Stimulated activated CD4-positive, alpha-beta T cell treated with anti-CD3 and anti-CD28 coated beads, Interleukin-4, amount 100 ng/mL, for 1 hour (primary cell): ENCODE measurements at places on chromosomes 3 and 15.

DNA sequence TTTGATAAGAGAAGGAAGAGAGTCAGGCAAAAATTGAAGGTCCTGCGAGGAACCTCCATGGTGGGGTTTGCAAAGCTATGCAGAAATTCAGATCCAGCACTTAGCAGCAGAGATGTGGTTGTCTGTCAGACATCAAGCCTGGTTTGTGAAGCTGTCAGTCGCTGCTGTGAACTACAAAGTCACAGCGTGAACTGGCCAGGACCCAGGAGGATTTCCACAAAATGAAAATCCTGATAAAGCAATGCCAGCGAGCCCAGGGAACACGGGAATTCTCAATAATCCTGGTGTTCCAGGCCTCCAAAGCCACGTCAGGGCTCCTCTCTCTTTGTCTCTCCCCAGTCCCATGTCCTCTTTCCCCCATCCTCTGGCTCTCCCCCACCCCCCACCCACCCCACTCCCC, 296.9 kb upstream of the GADL1 start:
- no peak for DNase-seq

DNA sequence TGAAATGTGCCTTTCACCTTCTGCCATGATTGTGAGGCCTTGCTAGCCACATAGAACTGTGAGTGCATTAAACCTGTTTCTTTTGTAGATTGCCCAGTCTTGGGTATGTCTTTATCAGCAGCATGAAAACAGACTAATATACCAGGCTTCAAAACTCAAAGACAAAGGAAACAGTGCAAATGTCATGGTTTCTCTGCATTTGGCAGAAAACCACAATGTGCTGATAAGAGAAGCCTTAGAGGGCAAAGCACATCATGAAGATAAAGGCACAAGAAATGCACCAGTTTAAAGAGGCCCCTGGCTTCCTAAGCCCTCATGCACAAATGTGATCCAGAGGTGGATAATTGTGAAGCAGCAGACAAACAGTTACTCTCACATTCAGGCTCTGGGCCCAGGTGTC, 259.2 kb downstream of the CPNE4 start:
- no peak for DNase-seq

DNA sequence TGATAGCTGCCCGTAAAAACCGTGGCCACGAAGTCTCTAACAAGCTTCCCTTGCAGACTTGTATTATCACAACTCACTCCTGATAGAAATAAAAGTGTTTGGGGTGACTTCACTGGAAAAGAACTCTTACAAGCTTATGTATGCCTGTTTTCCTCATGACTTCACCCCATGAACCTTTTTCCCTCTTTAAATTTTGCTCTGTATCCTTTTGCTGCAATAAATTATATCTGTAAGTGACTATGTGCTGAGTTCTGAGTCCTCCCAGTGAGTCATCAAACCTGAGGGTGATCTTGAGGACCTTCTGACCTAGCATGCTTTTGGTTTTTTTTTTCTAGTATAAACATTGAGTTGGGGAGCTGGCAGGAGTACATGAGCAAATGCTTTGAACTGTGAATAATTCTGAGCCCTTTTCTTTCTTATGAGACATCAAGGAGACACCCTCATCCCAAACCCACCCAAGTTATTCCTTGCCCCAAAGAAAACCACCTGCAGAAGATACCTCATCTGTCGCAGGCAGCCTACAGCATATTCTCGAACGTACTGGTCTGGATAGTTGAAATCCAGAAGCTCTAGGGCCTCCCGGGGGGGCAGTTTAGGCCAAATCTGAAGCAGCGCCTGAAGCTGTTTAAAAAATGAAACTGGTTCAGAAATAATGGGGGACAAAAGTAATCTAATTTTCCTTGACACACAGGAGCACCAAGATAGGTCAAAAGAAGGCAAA, 85.9 kb downstream of the FAIM start:
- no peak for DNase-seq

GRCh38 chr3:7950890-7951289, 550.7 kb upstream of the LMCD1 start:
- no peak for DNase-seq

DNA sequence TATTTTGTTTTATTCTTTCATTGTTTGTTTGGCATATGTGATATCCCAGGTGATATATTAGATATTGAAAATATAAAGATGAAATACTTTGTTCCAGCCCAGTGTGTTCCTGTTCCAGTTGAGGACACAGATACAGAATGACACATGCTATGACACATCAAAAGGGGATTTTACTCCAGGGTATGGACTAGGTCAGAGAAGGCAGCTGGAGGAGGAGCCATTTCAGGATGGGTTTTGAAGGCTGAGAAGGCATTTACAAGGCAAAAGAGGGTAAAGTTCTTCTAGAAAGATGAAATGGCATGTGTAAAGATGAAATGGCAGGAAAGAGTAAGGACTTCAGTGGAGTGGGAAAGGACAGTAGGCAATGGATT, 163.8 kb downstream of the ZIC1 start:
- DNase-seq = no peak

- no peak for DNase-seq
Observed at GRCh38 chr15:25169318-25169717, 214.5 kb downstream of the SNRPN start.

- DNase-seq = no peak
Observed at GRCh38 chr3:187963677-187964385, 190.1 kb upstream of the LPP start.

GRCh38 chr3:15653321-15653720, 51.8 kb downstream of the BTD start:
- no peak for DNase-seq

- no peak for DNase-seq
Observed at GRCh38 chr3:22960105-22960984, 242.8 kb upstream of the UBE2E2 start.

GRCh38 chr3:188284455-188285212, 130.7 kb downstream of the LPP start:
- DNase-seq = peak; percentile 48

DNA sequence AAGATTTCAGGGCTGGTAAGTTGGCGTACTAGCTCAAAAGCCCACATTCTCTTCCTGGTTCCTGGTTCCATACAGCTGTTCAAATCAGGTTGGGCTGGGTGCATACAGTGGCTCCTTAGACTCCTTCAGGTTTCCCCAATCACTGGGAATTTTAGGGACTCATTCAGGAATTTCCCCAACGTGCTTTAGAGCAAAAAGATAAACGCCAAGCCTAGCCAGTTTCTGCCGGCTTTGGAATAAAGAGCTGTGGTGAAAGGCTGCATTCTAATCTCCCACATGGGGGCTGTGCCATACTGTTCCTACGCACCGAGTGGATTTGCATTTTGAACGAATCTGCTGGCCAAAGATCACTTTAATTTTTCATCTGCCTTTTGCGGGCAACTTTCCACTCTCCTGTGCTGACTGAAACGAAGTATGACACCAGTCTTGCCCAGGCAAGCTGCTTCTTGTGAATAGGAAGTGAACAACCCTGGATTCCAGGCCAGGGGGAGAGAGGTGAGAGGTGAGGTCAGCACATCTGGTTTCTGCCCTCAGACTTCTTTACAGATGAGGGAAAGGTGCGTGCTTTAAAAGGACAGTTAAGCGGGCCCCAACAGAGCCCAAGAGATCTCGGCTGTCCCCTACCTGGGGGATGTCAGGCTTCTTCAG, 184.2 kb upstream of the PDZRN3 start:
- DNase-seq = no peak

DNA sequence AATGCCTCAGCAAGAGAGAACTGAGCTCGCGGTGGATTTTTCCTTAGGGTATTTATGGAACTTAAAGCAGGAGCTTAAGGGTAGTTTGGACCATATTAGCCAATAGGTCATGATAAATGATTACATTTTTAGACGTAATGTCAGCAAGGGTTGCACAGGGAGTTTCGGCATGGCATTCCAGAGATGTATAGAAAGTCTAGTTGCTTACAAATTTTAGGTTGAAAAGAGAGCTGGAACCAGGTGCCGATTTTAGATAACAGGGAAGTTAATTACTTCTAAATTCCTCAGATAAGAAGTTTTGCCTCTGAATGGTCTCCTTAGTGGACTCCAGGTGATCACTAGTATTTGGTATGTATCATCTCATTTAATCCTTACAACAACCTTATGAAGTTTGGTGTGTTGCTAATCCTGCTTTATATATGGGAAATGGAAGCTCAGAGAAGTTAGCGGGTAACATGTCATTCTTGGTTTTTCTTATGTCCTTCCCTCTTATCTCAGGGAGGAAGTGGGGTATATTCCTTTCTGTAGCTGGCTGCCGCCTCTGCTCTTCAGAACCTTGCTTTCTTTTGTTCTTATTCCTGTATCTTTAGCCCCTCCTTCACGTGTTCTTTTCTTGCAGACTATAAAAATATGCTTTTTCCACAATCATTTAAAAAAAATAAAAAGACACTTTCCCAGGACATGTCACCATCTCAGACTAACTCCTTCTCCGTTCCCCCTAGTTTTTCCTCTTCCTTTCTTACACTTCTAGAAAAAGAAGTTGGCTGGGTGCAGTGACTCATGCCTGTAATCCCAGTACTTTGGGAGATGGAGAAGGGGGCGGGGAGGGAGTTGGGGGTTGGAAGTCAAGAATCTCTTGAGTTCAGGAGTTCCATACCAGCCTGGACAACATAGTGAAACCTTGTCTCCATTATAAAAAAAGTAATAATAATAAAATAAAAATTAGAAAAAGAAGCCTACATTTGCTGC, 25.7 kb downstream of the IQGAP1 start:
- DNase-seq = no peak

- DNase-seq = no peak
Observed at GRCh38 chr3:106830334-106830733, 546.9 kb upstream of the CCDC54 start.

DNA sequence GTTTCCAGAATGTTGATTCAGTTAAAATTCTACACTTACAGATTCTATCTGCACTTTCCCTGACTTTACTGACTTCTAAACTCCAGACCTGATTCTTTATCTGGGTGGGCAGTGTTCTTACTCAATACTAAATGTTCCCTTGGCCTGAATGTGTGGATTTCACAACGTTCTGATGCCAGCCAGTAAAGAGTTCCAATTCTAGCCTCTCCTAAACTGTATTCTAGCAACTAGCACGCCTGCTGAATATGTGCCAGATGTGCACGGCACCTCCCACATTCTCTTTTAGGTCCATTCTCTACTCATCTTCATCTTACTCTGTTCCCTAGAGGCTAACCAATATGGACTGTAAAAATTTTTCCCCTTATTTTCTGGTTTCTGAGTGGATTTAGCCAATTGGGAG, 479.5 kb upstream of the AGTR1 start:
- no peak for DNase-seq

DNA sequence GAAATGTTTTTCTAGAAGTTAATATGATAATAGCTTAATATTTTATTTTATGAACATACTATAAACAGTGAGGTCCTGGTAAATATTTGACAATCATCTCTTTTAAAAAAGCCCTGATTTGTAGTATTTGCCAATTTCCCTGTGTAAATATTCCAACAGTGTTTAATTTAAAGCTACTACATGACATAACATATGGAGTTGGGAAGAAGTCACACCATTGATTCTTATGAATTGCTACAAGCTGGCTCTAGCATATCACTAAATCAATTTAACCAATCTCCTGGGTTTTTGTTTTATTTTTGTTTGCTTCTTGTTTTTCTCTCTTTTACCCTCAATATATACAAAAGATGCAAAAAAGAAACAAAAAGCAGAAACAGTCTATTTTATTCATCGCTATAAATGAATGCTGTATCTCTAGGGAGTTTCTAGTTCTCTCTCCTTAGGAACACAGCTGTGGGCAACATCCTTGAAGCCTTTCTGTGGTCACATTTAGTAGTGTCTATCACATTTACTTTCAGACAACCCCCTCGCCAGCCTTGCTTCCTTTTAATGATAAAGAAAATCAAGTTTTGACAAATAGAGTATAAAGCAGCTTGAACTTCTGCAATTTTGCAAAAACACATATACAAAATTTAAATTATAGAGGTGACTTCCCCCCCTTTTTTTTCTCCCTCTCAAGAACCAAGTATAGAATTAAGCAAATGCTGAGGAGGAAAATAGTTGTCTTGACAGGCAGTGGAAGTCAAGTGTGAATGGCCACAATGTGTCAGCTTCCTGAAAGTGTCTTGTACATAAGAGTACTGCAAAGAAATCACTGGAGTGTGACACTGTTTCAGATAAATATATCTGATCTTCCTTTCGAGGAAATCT, 21.4 kb downstream of the CCR1 start:
- DNase-seq = no peak

GRCh38 chr15:92907896-92908712, 8.0 kb downstream of the CHD2 start:
- DNase-seq = no peak

GRCh38 chr3:128923576-128923975, 44.2 kb downstream of the ACAD9 start:
- DNase-seq = no peak

- no peak for DNase-seq
Observed at GRCh38 chr15:58214591-58215340, 76.6 kb downstream of the AQP9 start.

DNA sequence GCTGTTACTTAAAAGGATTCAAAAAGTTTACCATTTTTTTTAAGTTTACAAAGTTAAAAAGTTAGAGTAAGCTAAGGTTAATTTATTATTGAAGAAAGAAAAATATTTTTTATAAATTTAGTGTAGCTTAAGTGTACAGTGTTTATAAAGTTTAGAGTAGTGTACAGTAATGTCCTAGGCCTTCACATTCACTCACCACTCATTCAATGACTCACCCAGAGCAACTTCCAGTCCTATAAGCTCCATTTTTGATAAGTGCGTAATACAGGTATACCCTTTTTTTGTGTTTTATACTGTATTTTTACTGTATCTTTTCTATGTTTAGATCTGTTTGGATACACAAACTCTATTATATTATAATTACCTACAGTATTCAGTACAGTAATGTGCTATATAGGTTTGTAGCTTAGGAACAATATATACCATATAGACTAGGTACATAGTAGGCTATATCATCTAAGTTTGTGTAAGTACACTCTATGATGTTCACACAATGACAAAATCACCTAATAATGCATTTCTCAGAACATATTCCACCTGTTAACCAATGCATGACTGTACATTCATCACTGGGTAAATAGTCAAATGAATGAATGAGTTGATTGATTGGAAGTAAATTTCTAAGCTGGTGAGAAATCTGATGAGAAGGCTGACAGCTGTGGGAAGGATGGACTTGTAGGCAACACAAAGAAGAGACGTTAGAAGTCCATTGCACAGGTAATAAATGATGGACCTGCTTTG, 95.2 kb upstream of the CDIN1 start:
- no peak for DNase-seq

DNA sequence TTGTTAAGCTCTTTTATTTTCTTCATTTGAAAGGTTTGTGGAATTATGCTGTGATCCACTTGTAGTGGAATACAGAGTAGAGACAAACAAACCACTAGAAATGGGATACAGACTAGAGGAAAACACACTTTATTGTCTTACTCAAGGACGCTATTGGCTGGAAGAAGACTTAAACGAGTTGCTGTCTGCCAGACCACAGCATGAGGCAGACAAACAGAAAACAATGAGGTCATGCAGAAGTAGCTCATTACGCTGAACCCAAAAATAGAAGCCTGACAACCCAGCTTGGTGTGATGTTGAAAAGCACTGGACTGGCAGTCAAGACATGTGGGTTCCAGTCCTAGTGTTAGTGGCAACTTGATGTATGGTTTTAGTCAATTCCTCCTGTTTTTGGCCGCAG, 62.4 kb upstream of the P3H2 start:
- no peak for DNase-seq

- no peak for DNase-seq
Observed at GRCh38 chr15:45891766-45892165, 256.9 kb downstream of the SQOR start.

GRCh38 chr15:67170143-67170925, 84.1 kb downstream of the AAGAB start:
- no peak for DNase-seq
